ENCODE measurements at places on chromosomes 7 and 10.

DNA sequence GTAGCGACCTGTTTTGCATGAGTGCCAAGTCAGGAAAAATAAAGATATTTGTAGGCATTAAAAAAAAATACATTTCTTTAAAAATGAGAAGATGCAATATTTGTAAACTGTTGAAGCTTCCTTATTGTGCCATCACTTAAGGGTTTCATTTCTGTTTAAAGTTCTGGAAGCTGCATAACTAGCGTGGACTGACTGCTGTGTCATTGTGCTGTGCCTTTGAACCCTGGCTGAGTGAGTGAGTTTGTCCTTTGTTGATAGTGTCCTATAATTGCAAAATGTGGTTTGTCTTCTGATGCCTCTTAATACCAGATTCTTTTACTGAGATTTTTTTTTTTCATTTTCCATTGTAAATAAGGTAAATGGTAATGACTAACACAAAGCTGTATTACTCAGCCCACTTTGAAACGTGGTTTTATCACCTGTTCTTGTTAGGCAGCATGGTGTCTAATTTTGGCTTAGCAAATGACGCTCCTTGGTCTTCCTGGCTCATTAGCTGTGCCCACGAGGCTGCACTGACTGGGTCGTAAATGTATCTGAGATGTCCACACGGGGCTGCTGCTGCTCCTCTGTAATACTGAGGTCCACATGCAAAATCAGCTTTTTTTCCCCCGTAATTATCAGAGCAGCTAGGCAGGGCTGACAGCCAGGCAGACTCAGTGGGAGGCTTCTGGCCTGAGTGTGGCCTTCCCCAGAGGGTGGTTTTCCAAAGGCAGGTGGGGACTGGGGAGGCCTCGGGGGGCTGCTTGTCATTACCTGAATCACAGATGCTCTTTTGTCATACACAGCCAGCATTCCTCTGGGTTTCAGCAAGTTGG lies 14.8 kb downstream of the ZSCAN25 start:
- peak; percentile 55 for DNase-seq

- DNase-seq: peak; percentile 13
These were observed 136.3 kb downstream of the KCNMA1 start for GRCh38 chr10:77501152-77501845.

- DNase-seq: no peak
These were observed 53.4 kb upstream of the GDF10 start for GRCh38 chr10:47246406-47247147.

DNA sequence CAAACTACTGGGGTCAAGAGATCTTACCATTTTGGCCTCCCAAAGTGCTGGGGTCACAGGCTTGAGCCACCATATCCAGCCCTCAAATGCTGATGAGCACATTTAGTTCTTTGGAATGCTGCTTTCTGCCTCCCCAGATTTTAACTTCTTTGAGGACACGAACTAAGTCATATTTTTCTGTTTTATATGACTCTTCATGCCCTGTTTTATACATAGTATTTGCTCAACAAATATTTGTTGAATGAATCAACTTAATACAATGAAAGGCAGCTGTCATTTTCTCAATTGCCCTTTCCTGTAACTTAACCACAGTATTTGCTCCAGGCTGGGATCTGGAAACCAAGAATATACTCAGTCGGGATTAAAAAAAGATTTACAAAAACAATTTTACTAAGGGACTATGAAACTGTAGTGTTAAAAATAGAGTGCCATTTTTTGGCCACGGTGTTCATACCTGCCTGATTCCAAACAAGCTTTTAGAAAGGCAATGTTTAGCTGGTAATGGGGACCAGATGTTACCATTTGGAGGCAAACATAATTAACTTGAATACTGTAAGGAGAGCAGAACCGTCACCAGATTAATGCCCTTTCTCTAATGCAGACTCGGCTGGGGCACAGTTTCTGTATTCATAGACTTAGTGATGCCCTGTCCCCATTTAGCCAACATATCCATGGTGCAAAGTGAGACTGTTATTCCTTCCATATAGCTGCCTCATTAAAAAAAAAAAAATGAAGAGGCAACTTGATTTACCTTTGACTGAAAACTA lies 117.6 kb downstream of the NRP1 start:
- DNase-seq: no peak

GRCh38 chr10:129799942-129800341 lies 164.1 kb downstream of the EBF3 start:
- no peak for DNase-seq

DNA sequence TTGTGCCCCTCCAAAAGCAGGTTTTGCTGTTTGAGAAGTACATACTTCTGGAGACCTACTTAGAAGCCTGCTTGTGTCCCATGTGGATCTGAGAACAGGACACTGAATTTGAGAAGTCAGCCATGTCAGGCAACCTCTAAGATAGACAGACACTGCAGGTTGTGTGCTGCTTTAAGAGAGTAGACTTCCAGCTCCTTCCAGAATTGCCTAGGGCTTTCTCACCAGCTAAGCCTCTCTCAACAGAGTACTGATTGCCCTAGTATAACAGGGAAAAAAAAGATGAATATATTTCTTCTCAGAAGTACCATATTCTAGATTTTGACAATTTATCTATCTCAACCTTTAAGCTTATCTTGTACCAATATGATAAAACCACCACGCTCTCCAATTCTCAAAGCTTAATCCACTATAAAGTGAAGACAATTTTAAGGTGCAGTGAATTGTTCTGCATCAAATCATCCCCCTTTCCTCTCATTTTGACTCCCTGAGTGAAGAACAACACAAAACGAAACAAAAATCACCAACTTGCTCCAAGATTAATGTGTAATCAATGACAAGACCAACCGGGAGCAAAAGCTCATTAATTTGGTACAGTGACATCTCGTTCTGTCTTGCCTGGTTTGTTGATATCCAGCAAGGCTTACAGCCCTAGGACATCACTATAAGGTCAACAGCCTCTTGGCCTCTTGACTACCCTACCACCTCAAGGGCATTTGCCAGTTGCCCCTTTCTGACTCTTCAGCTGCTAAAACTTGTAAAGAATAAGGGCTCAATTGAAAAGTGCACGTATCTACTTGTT lies 214.6 kb downstream of the SORCS1 start:
- no peak for DNase-seq

GRCh38 chr7:29122081-29122480 lies 24.3 kb downstream of the CPVL start:
- no peak for DNase-seq

DNA sequence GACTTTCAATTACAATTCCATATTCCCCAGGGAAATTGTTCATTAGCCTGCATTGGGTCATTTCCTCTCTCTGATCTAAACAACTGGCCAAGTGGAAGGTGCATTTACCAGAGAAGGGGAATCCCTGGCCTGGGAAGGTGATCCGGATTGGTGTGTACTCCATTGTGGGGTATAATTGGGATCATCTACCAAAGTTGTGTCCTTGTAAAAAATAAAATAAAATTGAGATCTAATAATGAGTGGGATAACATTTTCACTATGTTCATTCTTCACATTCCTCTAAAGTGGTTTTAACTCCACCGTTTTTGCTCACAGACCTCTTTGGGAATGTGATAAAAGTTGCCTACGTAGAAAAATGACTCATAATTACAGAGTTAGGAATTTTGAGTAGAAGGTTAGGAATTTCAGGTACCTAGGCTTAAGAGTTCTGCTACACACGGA lies 22.8 kb downstream of the ARL5B start:
- DNase-seq: no peak

- DNase-seq: no peak
These were observed 8.2 kb downstream of the COL26A1 start for GRCh38 chr7:101370836-101371235.

- no peak for DNase-seq
These were observed 561.7 kb upstream of the POM121L12 start for GRCh38 chr7:52473756-52474155.

GRCh38 chr7:129889133-129889844 lies 63.5 kb downstream of the UBE2H start:
- no peak for DNase-seq

- DNase-seq: no peak
These were observed 711.2 kb upstream of the NRP1 start for GRCh38 chr10:34045571-34046190.

- DNase-seq: no peak
These were observed 95.1 kb downstream of the NPY start for GRCh38 chr7:24378871-24379616.

DNA sequence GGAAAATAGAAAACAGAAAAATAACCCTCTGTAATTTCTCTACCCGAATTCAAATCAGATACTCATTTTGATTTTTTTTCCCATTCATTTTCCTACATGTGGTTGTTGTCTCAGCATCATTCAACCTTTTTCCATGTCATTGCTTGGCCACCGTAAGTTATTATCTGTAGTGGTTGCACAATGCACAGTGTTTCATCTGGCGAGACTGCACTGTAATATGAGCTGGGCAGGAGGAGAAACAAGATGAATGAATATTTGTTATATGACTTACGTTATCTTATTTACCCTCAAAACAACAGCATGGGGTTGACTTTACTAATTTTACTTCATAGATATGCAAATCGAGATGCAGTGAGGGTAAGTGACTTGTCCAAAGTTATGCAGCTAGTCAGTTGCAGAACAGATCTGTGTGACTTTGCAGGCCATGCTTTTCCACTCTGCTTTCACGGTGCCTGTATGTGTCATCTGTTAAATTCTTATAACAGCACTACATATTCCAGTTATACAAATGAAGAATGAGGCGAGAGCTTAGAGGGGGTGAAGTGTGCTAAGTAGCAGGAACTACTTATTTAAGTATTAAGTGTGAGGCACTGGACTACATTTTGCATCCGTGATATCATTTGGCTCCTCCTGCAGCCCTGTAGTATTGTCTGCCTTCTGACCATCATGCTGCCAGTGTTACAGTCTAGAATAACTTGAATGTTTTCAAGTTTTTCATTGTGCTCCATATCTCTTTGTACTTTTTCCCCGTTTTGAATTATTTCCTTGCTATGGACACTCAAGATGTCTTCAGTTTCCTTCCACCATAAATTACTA lies 56.7 kb downstream of the ZMYND11 start:
- no peak for DNase-seq

- DNase-seq: no peak
These were observed 78.4 kb downstream of the NRG3 start for GRCh38 chr10:81953420-81953819.

DNA sequence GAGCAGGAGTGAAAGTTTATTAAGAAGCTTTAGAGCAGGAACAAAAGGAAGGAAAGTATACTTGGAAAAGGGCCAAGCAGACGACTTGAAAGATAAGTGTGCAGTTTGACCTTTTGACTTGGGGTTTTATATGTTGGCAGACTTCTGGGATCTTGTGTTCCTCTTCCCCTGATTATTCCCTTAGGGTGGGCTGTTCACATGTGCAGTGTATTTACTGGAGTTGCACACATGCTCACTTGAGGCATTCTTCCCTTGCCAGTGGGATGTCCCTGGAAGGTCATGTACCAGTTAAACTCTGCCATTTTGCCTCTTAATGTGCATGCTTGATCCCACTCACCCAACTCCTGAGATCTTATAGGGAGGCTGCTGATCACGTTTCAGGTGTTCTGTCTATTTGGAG lies 23.4 kb upstream of the ARHGAP12 start:
- no peak for DNase-seq

GRCh38 chr7:42858570-42858969 lies 53.3 kb downstream of the C7orf25 start:
- DNase-seq: no peak

GRCh38 chr10:103617602-103618385 lies 124.3 kb downstream of the NEURL1 start:
- DNase-seq: no peak

GRCh38 chr10:36446881-36447280 lies 678.5 kb upstream of the ANKRD30A start:
- DNase-seq: no peak

GRCh38 chr10:114749014-114749413 lies 72.6 kb upstream of the FHIP2A start:
- no peak for DNase-seq

DNA sequence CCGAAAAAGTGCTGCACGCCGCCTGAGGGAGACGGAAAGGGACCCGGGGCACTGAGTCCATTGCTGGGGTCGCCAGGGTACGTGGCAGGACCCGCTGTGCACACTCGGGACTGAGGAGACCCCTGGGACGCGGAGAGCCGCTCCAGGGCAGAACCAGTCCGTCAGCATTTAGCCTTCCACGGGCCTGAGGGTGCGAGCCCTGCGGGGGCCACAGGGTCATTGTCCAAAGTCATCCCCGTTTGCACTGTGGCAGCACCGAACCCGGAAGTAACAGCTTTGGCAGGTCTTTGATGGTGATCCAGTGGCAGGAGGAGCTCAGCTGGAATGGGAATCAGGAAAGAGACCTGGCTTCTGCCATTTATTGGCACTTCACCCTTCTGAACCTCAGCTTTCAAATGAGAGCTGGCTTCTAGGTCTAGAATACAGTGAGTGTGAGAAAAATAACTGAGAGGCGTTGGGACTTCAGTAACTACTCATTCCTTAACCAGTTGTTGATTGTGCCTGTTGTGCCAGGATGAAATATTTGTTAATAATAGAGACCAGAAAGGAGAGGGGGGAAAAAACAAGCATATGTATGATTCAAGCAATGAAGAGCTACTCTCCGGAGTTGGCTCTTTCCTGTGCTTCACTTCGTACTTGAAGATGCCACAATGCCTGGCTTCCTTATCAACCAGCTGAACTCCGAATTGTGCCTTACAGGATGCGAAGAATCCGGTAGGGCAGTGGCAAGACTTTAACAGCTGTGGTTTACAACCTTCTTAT lies 811 bp upstream of the ARHGAP12 start:
- peak; percentile 41 for DNase-seq

DNA sequence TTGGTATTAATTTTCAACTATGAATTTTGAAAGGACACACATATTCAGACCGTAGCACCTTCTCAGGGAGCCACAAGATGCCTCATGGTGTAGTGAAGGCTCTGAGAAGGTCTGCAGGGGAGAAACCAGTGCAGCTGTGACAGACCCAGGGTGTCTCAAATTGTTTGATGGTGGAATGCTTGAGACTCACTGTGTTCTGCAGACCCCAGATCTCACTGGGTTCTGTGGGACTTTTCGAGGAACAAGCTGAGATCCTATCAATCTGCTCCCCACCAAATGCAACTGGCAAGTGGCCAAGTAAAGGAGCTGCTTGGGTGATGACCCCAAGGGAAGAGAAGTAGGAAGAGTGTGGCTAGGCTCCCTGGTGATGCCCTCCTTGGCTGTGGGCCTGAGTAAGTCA lies 130.5 kb upstream of the UNC5B start:
- DNase-seq: no peak

GRCh38 chr10:124470544-124471434 lies 9.2 kb downstream of the LHPP start:
- DNase-seq: no peak

DNA sequence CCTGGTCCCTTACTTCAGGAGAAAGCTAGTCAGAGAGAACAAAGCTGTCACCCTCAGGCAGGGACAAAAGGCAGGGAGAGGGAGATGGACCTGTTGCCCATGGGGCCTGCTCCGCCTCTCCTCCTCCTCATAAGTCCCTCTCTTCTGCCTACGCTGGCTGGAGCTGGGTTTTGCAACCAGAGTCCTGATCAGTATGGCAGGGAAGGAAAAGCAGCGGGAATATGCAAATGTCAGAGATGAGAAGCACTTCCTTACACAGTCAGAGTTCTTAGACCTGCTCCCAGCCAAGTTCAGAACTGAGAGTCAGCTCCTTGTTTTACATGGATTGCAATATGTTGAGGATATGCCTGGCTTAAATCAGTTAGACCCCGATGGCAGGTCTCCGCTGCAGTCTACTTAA lies 231.1 kb downstream of the ADAM12 start:
- no peak for DNase-seq

- no peak for DNase-seq
These were observed 48.1 kb upstream of the COMTD1 start for GRCh38 chr10:75283671-75284470.

- DNase-seq: no peak
These were observed 6.0 kb upstream of the CCZ1 start for GRCh38 chr7:5892498-5892897.

All from frontal cortex (tissue), 4 donors.